ENCODE measurements at places on chromosomes 1 and 21. TPM values are rescaled to one million over a fixed set of nuclear protein-coding genes. Genes with fewer than 3 reads are reported as not detected.

Gene DNASE2B
- 0.17 TPM for polyA plus RNA-seq

Gene S100A9
- polyA plus RNA-seq, result 17.0 TPM

Gene LRRC53
- not detected for polyA plus RNA-seq

DNA sequence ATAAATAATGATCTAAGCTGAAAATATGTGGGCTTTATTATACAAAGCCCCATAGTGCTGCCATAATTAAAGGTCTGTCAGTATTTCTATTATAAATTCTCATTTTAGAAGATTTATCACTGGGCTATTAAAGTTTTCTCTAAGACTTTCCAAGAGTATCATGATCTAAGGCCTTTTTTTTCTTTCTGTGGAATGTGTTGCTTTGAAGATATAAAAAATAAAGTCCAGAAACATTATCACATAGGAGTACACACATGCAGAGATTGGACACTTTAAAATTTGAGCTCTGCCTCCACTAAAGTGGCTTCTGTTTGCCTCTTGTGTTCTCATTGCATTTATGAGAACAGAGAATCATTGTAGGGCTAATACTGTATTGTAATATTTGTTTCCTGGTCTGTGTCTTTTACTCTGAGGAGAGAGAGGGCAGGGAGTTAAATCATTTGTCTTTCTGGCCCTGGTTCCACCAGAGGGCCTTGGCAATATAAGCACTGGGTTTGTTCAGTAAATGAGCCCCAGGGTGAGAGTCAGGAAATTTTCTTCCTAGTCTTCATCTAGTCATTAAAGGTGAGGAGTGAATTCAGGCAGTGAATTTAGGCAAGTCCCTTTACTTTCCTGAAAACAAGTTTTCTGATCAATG is 70.2 kb downstream of the NFIA start:
- DNase-seq, result no peak

Gene CAMSAP2
- polyA plus RNA-seq, result 16.4 TPM

Gene PTPN22
- polyA plus RNA-seq, result 0.26 TPM
